ENCODE measurements at places on chromosomes 12 and 14.

DNA sequence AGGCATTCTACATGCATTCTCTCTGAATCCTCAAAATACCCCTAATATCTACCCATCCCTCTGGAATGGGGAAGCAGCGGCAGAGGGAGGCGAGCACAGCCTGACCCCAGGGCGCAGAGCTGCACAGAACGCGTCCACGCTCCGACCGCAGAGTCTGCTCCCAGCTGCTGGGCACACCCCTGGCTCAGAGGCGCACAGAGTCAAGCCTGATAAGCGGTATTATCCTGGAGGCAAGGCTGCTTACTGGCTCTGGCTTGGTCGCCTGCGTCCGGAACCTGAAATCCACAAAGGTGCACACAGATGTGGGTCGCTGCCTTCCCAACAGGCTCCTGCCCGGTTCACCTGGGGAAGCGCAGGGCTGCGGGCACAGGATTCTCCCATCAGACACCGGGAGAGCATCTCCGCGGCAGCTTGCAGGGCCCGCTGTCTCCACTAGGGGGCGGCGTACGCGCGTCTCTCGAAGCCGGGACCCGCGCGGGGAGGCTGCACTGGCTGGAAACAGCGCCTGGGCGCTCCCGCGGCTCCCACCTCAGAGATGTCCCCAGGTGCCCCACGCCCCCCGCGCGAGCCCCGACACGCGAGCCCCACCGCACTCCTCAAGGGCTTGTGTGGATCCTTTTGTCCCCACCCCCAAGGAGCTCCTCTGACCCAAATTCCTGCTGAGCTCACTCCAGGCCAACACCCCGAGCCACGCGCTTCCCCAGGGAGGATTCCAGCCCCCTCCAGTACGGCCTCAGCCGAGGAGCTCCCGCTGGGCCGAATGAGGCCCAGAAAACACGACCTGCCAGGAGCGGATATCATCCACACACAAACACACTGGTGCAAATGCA, 120.1 kb upstream of the FZD10 start:
- peak; percentile 16 for DNase-seq

GRCh38 chr12:19938491-19938890, 429.8 kb upstream of the PDE3A start:
- DNase-seq: no peak

DNA sequence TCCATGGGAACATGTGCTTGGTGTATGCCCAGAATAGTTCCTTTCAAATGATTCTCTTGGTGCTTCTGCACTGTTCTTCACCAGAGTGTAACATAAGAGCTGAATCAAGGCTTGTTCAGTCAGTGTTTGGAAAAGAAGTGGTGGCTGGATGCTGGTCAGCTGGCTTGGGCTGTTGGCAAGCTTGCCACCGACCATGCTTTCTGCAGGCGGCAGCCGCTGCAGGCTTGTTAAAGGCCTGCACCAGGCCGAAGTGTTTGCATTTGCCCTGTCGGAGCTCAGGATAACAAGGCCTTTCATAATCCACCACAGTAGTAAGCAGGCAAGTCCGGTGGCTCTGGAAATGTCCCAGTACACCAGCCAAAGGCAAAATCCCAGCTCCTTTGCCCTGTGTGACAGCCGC, 26.9 kb downstream of the DAAM1 start:
- no peak for DNase-seq

DNA sequence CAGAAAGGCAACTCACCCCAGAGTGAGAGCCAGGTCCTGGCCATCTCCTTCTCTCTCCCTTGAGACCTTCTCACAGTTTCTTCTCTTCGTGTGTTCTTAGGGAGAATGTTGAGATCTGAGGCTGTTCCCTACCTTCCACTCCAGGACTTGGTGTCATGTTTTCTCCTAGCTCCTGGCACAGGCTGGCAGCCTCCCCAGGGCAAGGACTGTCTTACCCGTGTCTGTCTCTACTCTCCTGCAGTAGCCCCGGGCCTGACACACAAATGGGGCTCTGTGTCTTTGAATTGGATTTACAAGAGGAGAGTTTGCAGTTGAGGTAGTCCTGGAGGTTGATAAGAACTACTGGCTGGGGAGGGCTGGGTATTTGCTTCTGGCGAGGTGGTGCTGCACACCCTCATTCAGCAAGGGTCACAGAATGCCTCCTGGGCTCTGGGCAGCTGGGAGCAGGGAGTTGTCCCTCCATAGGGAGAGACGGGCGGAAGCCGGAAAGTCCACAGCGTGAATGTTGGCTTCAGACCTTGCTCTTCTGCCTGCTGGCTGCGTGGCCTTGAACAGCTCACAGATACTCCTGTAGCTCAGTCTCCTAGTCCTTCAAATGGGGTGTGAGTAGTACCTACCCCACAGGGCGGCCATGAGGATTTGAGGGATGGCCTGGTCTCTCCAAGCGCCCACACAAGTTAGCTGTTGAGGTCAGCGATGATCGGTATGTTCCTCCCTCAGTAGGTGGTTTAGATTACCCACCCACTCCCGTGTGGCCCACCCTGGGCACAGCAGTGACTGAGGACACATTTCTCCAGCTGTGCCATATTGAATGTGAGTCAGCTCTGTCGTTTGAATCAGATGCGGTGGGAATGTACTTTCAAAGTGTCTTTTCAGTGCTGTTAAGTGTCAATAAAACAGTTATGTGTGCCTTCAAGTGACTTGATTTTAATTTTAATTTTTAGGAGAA, 10.2 kb downstream of the EP400 start:
- DNase-seq: no peak

GRCh38 chr14:35631071-35631805, 97.3 kb downstream of the INSM2 start:
- peak; percentile 38 for DNase-seq

DNA sequence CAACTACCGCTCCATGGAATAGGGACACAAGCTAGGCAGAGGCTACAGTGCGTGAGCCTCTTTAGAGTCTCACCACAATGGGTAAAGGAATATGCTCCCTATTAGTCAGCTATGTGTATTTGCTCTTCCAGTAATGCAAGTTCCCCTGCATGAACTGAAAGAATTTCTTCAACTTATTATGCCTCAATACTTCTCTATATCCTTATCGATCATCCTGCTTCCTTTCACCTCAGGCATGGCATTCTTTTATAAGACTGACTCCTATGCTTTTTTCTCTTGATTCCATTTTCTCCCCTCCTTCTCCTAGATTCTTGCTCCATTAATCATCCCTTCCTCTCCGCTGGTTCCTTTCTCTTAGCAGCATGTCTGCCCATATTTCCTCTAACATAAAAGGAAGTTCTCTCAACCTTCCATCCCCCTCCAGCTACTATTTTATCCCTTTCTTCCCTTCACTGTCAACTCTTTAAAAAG, 94.5 kb upstream of the CPM start:
- DNase-seq: no peak

DNA sequence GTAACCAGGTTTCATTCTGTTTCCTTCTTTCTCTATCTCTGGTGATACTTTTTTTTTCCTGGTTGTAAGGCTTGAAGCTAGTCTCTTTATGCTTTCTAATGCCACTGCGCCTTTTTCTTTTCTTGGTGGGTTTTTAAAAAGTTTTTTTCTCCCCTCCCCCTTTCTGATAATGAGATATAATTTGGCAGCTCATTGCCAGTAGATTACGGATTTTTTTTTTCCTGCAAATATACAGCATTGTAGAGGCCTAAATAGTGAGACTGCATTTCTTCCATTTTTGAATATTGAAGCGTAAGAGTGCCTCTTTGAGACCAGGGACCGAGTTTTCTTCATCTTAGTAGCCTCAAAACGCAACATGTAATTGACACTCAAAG, 1.1 kb downstream of the PAPOLA start:
- DNase-seq: no peak

DNA sequence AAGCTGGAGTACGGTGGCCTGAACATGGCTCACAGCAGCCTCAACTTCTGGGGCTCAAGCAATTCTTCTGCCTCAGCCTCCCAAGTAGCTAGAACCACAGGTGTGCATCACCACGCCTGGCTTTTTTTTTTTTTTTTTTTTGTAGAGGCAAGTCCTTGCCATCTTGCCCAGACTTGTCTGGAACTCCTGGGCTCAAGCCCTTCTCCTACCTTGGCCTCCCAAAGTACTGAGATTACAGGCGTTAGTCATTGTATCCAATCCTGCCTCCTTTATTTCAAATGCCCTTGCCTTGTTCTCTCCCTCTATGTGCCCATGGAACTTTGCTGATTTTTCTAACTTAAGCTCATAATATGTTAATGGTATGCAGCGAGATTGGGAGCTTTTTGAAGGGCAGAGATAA, 49.2 kb upstream of the PRICKLE1 start:
- DNase-seq: no peak

GRCh38 chr12:44627387-44628166, 248.5 kb downstream of the NELL2 start:
- DNase-seq: no peak

DNA sequence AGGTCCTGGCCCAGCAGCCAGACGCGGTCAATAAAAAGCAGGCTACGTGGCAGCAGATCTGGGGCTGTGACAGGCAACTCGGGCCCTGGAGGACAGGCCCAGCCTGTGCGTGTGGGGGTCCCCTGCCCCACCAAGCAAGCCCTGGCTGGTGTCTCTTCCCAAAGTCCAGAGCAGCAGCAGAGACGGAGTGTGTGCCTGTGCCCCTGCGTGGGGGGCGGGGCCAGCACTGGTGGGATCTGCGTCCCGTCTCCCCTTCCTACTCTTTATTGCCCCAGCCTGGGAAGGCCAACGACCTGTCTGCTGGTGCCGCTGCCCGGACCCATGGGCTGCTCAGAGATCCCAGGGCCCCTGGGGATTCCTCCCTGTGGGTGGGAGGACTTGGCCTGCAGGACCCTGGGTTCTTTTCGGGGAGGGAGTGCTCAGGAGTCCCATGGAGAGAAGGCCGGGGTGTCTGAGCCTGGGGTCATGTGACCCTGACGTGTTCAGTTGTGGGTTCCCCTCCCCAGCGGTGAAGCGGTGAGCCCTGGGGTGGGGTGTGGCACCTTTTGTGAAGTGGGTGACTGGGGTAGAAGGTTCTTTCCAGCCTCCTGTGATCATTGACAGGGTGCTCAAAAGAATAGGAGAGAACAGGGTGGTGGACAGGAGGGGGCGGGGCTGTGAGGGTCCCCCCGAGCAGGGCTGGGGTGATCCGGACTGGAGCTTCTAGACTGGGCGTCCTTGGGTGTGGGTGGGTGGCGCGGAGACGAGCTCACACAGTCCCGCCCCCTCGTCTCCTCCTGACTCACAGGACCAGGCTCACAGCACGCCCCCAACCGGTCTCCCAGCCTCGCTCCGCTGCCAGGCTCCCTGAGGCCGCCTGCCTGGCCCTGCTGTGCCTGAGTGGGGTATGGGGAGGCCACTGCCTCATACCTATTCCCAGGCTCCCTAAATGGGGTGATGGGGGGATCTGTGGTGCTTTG, 22.4 kb downstream of the ASPG start:
- no peak for DNase-seq

- DNase-seq: peak; percentile 72
These were observed 6.3 kb upstream of the LTBP2 start for GRCh38 chr14:74618078-74618952.

- DNase-seq: no peak
These were observed 52.3 kb upstream of the TMCC3 start for GRCh38 chr12:94702696-94703095.

- DNase-seq: no peak
These were observed 42.8 kb downstream of the ZNF664 start for GRCh38 chr12:124015494-124016461.

- peak; percentile 26 for DNase-seq
These were observed 14.1 kb downstream of the PYROXD1 start for GRCh38 chr12:21451529-21451928.

DNA sequence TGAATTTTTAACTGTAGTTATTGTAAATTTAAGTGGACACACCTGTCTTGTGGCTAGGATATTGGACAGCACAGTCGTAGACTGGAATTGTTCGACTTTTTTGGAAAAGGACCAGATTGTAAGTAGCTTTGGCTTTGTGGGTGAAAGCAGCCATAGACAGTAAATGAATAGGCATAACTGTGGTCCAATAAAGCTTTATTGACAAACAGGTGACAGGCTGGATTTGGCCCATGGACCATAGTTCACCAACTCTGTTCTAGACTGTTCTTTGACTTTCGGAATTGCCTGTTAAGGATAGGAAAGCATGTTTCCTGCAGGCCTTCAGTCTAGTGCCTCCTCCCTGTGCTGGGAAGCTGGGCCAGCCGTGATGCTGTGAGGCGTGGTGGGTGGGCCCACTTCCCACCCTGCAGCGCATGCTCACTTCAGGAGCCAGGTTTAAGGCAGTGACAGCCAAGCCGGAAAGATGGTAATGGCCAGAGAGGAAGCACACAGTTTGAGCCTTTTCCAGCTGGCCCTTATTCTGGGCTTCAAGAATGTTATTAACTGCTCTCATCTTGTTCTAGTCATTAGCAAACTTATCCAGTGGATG, 51.8 kb downstream of the PPP2R5C start:
- DNase-seq: no peak

- DNase-seq: peak; percentile 60
These were observed 271.4 kb downstream of the BTG1 start for GRCh38 chr12:91874086-91874865.

Data from adipocyte (in vitro differentiated cells).